MCF 10A (cell line): ENCODE measurements at places on chromosomes 4 and X.
A peak's percentile ranks its signal among the peaks of the same experiment; 100 is the strongest.

DNA sequence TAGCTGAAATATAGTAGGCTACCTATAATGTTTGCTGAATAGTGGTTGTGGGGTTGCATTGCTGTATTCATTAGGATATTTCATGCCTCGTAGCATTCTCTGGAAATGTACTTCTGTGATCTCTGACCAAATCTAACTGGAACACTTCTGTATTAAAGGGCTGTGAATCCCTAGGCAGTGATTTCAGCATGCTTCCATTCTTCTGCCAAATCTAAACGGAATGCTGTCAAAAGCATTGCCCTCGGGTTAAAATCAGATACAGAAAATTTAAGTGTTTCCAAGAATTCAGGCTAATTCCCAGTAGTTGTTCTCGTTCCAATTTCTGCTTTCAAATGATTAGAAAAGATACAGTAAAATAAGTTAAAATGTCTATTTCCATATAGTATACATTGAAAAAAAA lies 1847.5 kb upstream of the IGFBP7 start:
- peaks cover 9% of the 10 kb centered on the region for H3K4me1 ChIP-seq
- H3K4me3 ChIP-seq = no peak overlapping the region
- no peaks in the 10 kb centered on the region for H3K27me3 ChIP-seq
- no peaks in the 10 kb centered on the region for H3K36me3 ChIP-seq
- no peak overlapping the region for H3K27ac ChIP-seq

DNA sequence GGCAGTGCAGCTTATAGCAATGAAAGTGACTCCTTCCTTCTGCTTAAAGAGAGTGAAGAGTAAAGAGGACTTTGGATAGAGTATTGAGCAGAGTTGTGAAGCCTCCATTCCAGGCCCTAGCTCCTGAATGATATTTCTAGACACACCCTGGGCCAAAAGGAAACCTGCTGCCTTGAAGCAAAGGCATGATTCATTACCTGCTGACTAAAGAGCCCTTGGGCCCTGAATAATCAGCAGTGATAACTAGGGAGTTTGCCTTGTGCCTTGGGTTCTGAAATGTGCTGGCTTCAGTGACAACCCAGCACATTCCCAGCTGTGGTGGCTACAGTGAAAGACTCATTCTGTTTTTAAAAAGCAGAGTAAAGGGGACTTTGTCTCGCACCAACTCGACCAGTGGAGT lies 49.2 kb downstream of the STPG2 start:
- peak; percentile 20 for DNase-seq
- H3K27me3 ChIP-seq = no peaks in the 10 kb centered on the region
- no peaks in the 10 kb centered on the region for H3K36me3 ChIP-seq

DNA sequence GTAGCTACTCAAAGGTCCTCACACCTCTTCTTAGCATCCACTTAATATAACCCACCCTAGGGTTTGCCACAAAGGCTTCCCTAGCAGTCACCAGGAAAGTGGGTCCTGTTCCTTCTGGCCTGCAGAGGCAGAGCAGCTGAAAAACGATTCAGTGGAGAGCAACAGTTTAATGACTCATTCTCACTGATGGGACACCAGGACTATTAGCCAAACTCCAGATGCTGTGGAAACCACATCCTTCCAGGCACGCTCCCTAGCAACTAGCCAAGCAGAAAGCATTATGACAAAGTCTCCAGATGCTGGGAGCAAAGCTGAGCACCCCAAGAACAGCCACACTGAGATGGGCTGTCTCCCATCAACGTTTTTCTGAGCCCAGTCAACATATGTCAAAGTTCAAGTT lies 30.3 kb upstream of the UTP14A start:
- H3K27ac ChIP-seq = no peak overlapping the region
- H3K4me3 ChIP-seq = no peak overlapping the region
- DNase-seq = peak; percentile 11
- H3K36me3 ChIP-seq = no peaks in the 10 kb centered on the region
- no peaks in the 10 kb centered on the region for H3K4me1 ChIP-seq
- H3K27me3 ChIP-seq = peaks cover 58% of the 10 kb centered on the region

GRCh38 chr4:73663576-73663975 lies 43.3 kb upstream of the RASSF6 start:
- no peaks in the 10 kb centered on the region for H3K36me3 ChIP-seq
- no peaks in the 10 kb centered on the region for H3K27me3 ChIP-seq
- peaks cover 7% of the 10 kb centered on the region for H3K4me1 ChIP-seq
- no peak overlapping the region for H3K4me3 ChIP-seq
- no peak for DNase-seq
- H3K27ac ChIP-seq = no peak overlapping the region

DNA sequence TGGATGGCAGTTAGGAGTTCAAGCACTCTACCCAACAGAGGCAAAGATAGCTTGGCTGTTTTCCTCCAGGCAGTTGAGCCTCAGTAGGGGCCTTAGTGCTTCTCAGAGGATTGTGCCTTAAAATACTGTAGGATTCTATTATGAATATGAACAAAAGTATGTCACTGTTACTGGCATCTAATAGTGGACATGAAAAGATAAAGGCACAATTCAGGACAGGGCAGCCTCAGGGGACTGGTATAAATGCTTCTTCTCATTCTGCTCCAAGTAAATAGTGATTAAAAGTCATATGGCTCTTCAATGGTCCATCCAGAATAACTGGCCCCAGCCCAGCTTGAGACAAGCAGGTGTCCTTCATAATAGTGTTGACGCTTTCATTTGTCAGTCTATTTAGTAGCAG lies 17.7 kb downstream of the COL4A6 start:
- DNase-seq = no peak
- H3K4me1 ChIP-seq = no peaks in the 10 kb centered on the region
- H3K4me3 ChIP-seq = no peak overlapping the region
- H3K27ac ChIP-seq = no peak overlapping the region
- peaks cover 79% of the 10 kb centered on the region for H3K27me3 ChIP-seq
